ENCODE measurements at places on chromosomes 6 and 20.
A peak's percentile ranks its signal among the peaks of the same experiment; 100 is the strongest.

DNA sequence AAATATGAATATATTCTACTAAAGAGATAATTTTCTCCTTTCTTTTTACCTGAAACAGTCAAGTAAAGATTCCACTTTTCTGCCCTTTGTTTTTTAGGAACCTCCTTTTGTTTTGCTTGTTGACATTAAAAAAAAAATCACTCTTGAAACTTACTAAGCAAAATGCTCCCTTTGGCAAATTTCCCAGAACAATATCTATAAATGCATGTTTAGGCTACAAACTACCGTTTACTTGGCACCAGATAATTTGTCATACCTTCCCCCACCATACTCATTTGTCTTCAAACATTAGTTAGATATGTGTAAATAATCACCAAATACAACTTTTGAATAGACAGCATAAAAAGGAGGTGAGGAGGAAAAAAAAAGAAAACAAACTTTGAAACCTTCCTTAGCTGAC lies 604.7 kb downstream of the RFPL4B start:
- DNase-seq, result no peak

GRCh38 chr20:1946762-1947534 lies 46.9 kb downstream of the PDYN start:
- no peak for DNase-seq

DNA sequence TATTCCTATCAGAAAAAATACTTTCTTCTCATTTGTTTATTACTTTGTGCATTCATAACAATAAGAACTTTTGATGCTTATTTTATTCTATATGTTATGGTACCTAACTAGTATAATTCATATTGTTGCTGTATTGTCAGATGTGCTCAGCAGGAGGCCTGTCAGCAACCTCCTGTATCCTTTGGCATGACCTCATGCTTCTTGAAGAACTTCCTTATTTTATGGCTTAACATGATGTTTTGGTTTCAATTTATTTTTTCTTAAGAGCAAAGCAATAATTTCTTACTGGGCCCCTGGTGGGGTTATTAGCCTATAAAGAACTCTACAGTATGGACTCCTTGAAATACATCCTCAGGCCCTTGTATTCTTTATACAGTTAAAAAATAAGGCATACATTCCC lies 17.3 kb downstream of the GGTLC1 start:
- no peak for DNase-seq

GRCh38 chr6:54252916-54253315 lies 55.3 kb upstream of the TINAG start:
- no peak for DNase-seq

GRCh38 chr6:84422380-84422968 lies 195.0 kb upstream of the CEP162 start:
- no peak for DNase-seq

- DNase-seq, result no peak
Observed at GRCh38 chr6:40585651-40586269, 1.4 kb downstream of the LRFN2 start.

DNA sequence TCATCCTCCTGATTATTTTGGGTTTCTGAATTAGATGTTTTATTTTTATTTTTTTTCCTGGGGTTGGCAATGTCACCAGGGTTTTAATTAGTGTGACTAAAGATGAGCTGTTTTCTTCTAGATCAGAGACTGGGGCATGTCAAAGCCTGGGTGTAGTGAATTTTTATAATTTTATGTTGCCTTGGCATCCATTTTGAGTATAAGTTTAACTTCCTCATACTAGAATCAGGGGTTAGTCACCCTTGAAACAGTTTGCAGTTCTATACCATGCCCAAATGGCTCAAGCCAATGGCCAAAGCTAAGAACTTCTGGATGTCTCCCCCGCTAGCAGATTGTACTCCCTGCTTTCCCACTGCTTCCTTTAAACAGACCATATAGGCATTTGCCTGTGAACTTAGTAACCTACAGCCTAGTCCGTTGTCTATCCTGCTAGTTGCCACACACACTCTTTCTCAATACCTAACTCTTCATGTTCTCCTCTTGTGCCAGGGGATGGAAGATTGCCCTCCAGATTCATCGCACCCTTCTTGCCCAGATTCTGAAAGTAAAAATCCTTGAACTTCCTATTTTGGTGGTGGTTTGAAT lies 54.5 kb downstream of the KIAA0408 start:
- DNase-seq, result no peak

- no peak for DNase-seq
Observed at GRCh38 chr20:24370249-24370648, 99.2 kb upstream of the SYNDIG1 start.

- DNase-seq, result no peak
Observed at GRCh38 chr6:99189823-99190721, 159.4 kb downstream of the FAXC start.

GRCh38 chr6:32692019-32692418 lies 25.6 kb upstream of the HLA-DQB1 start:
- DNase-seq, result peak; percentile 36

- no peak for DNase-seq
Observed at GRCh38 chr6:51533962-51534361, 553.5 kb downstream of the PKHD1 start.

GRCh38 chr6:114713690-114714089 lies 370.9 kb upstream of the HS3ST5 start:
- DNase-seq, result no peak

GRCh38 chr6:1868561-1869261 lies 259.0 kb downstream of the FOXC1 start:
- DNase-seq, result no peak

DNA sequence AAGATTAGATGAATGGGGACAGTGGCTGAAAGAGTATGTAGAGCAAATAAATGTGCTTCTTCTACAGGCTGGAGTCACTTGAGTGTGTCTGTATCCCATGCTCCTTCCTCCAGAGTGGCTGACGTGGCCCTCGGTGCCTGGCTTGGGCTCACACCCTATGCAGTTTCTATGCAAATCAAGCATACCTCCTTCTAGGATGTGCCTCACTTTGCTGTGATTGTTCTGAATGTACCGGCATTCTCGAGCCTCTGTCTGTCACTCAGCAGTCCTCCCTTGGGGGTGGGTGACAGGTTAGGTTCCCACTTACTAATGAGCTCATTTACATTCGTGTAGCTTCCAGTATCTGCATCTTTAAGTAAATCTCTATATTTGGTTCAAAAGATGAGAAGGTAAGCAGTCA lies 55.1 kb upstream of the HDDC2 start:
- DNase-seq, result no peak

GRCh38 chr6:5532941-5533340 lies 271.6 kb downstream of the FARS2 start:
- DNase-seq, result no peak

GRCh38 chr6:14241255-14242070 lies 123.9 kb downstream of the CD83 start:
- no peak for DNase-seq

DNA sequence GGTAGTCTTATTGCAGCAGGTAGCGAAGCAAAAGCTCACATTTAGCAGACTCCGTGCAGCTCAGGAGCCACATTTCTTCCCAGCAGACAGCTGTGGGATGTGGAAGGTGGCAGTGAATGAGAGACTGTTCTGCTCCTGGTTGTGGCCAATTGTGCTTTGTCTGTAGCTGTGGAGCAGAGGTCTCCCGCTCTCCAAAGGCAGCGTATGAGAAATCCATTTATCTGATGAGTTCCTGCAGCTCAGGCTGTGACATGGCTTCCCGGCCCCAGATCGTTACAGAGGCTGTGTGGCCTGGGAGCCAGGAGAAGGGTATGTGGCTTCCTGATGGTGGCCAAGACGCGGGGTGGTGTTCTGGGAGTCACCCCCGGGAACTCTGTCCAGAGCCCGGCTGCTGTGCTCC lies 64.5 kb upstream of the KIF16B start:
- no peak for DNase-seq

GRCh38 chr6:4299476-4299875 lies 164.1 kb upstream of the ECI2 start:
- DNase-seq, result no peak

DNA sequence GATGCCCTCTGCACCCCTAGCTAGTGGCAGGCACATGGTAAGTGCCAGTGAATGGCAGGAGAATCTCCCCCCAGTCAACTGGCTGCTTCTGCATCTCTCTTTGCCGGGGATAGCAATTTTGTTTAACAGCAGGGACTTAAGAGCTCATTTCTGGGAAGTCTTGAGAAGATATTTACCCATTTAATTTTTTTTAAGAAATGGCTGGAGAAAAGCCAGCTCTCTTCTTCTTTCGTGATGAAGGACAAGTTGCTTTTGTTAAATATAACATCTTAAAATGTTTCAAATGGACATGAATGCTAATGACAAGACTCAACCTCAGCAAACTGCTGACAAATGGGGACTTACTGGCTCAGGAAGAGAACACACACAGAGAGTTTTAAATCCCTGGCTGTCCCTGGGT lies 55.0 kb upstream of the IYD start:
- DNase-seq, result no peak

GRCh38 chr6:147618927-147619326 lies 110.4 kb downstream of the SAMD5 start:
- no peak for DNase-seq

DNA sequence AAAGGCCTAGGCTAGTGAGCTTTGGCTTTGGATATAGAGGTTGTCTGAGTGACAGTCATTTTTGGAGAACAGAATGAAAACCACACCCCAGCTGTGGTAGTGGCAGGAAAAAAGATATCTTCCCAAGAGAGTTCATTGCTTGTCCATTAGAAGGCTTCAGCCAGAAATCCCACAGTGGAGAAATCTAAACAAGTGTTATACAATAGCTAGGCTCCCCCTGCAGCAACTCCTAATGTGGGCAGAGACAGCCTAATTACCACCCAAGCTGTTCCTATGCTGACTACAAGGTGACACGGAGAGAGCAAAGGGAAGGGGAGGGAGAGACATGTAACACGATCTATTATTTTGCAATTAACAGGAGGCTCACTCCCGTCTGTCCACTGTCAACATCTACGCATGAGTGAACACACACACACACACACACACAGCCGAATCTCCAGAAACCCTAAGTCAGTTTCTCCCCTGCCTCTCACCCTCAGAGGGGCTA lies 147.5 kb upstream of the TCF21 start:
- no peak for DNase-seq

DNA sequence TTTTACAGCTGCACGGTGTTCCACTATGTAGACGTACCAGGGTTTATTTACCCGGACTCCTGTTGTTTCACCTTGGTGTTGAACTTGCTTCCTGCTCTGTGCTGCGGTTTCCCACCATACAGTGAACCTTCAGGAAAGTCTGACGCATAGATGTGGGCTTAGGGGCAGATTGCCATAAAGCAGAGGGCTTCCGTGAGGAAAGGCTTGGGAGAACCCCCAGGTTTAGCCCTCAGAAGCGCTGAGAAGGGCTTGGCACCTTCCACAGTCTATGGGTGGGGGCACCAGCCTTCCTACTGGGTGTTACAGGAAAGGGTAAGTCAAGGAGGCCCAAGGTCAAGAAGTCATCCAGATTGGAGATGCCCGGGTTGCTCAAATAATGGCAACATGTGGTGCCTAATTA lies 19.2 kb upstream of the MRPS18A start:
- DNase-seq, result no peak

DNA sequence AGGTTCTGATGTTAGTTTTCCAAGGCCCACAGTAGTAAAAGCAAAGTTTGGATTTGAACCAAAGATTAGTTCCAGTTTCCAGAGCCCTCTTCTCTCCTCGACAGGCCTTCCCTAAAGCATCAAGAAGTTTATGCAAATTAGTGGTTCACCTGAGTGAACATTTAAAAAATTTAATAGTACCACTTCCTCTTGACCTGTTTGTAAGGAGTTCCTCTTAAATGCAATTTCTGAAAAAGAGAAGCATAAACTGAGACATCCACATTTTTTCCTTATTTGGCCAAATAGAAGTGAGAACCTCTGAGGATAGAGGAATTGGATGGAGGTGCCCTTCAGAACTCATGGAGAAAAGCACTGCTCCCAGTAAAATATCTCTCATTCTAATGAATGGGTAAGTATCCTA lies 1.2 kb upstream of the DSE start:
- DNase-seq, result no peak

- DNase-seq, result no peak
Observed at GRCh38 chr20:16236589-16237241, 336.5 kb downstream of the KIF16B start.

DNA sequence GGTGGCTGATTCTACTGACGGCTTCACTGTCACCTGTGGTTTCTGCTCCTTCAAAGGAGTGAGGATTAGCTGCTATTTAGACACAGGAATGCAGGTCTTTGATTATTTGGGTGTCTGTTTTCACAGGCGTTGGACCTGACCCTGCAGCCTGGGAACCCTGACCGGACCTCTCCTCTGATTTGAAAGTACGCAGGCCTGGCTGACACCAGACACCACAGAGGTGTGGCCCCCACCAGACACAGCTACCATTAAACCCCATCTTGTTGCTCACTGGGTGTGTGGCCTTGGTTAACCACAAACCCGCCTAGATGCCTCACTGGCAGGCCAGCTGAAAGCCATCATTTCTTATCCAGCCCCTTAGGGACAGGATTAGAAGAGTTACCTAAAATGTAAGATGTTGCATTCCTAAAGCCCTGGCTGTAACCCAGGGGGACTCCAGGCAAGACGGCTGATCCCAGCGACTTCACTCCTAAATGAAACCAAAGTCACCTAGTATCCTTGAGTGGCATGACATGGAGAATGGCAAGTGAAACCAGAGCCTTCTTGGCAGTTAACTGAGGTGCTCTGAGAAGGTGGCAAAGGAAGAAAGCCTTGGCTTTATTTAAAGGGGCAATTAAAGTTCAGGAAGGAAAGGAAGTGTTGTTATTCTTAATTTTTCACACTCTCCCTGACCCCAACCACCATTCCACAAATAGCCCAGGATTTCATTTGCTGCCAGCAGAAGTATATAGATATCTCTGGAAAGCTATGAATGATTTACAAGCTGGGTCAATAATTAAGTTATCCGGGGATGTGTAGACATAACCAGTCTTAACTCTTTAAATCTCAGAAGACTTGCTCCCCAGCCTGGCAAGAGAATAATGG lies 169.9 kb downstream of the QRSL1 start:
- DNase-seq, result no peak

GRCh38 chr6:90175627-90176538 lies 120.8 kb downstream of the BACH2 start:
- DNase-seq, result peak; percentile 34

GRCh38 chr6:111105578-111105977 lies 18.3 kb downstream of the SLC16A10 start:
- no peak for DNase-seq

DNA sequence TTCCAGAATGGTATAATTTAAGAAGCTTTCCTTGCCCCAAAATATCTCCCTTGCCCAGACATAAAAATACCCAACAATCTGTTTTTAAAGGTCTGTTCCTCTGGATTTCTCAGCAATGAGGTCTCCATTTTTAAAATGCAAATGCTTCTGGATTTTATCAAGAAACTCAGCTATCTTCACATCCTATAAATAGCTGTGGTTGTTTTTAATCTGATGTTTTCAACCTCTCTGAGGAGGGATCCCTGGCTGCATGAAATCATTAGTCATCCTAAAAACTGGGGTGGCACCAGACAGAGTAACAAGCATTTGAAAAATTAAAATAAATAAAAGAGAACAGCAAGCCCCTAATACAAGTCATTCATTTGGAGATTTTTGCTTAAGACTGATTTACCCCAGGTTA lies 168.5 kb upstream of the ID4 start:
- no peak for DNase-seq

- DNase-seq, result no peak
Observed at GRCh38 chr20:48301189-48301588, 515.9 kb upstream of the SULF2 start.
